ENCODE measurements at places on chromosomes 4 and X.

DNA sequence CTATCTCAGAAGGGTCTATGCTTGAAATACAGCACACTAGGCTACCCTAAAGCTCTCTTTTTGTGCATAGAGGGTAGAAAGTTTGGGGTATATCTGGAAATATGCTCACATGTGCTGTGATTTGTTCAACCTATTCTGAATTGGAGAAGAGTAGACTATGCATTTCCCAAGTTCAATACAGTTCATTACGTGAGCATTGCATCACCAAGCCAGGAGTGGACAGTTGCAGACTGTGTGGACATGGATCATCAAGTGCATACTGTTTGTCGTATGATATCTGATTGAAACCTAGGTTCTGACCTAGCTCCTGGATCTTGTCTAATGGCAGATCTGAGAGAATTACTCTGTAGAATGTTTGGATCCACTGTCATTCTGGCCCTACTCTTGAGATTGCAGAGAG is 161.1 kb downstream of the FRAS1 start:
- no peak for DNase-seq

- DNase-seq, result no peak
Measured at GRCh38 chr4:111475666-111476065, 669.6 kb upstream of the FAM241A start.

DNA sequence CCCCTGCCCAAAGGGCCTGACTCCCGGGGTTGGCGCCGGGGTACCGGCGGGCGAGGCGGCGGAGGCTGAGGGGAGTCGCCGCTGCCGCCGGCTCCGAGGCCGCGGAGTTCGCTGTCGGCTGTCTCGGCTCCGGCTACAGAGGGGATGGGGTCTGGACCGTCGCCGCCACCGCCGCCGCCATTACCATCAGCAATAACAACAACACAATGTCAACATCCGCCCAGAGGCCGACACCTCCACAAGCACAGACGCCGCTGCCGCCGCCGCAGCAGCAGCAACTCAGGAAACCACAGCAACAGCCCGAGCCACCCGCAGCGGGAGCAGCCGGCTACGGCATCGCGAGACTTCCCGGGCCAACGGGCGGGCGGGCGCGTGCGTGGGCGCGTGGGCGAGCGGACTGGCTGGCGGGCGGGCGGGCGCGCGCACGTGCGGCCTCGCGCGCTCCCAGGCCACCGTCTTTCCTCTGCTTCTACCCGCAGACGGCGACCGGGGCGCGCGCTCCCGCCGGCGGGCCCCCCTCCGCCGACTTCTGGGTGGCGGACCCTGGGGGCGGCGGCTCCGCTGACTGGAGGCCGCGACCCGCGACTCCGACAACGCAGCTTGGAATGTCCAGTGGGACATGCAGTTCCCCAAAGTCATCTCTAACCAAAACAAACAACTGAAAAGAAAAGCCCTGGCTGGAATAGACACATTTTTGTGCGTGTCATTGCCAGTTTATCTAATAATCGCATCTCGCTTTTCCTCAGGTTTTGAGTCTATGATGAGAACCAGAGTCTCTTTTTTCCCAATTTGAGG is at the start of gene CHIC2:
Gene CHIC2, minus strand, starts transcription at position 289 of the 795 bp plus-strand sequence. CDS start 305 bp downstream, outside the sequence.
- DNase-seq, result peak; percentile 95

DNA sequence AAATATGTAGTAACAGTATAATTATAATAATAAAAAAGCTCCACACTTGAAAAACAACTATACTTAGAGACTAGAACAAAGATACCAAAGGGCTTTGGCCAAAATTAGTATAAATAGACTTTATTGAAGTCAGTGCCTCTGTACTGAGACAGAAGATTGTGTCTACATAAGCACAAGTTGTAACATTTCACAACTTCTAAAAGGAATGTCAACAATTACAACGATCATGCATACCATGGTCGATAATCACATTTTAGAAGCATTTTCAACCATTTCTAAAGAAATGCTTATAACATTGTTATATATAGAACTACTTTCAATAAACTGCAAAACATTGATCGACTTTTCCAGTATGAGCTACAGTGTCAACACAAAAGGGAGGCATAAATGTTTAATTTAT is 57.0 kb downstream of the DHX15 start:
- no peak for DNase-seq

GRCh38 chrX:24200133-24200532 is 50.6 kb downstream of the ZFX start:
- DNase-seq, result no peak

GRCh38 chrX:112512509-112512908 is 167.2 kb downstream of the LHFPL1 start:
- DNase-seq, result no peak

DNA sequence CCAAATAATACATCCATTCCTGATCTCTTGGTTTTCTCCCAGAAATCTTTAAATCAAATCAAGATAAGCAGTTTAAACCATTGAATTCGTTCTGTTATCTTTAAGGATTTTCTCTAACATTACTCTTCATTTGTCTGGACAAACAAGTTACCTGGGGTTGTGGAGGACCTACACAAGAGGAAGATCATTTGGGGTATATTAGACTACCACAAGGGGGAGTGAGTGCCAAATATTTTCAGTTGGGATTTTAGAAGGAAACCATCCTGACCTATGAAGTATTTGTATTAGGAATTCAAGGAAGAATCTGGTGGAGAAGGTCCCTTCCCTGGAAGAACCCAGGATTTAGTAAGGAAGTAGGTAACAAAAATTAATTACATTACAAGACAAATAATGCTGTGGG is 12.0 kb upstream of the DCHS2 start:
- DNase-seq, result no peak

DNA sequence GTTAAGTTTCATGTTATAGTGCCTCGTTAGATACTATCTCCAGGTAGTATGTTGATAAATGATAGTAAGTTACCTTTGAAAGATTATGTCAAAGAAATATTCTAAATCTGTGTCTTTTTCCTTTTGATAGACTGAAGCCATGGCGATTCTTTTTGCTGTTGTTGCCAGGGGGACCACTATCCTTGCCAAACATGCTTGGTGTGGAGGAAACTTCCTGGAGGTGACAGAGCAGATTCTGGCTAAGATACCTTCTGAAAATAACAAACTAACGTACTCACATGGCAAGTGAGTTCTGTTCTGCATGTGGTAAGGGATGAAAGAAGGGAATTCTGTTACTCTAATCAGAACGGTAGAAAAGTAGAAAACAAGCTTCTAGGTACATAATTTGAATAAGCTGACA is 8.2 kb downstream of the VAMP7 start:
- no peak for DNase-seq
